ENCODE measurements at places on chromosomes 7 and 10.

- no peak for DNase-seq
Observed at GRCh38 chr10:77127243-77127642, 510.4 kb downstream of the KCNMA1 start.

DNA sequence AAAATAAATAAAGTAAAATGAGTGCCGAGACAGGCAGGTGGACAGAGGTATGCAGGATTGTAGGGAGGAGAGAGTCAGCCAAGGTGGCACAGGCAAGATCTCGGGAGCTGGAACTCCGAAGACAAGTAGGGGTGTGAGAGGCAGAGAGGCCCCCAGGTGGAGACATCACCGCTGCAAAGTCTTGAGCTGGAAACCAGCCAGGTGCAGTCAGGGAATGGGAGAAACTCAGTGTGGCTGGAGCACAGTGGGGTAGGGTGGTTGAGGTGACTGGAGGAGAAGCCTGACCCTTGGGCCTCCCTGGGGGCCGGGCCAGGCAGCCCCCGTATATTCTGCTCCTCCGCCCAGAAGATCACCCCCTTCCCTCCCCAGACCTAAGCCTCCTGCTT is 4.2 kb downstream of the EPHB4 start:
- no peak for DNase-seq

- DNase-seq = no peak
Observed at GRCh38 chr7:121071662-121072061, 83.2 kb downstream of the CPED1 start.

- no peak for DNase-seq
Observed at GRCh38 chr7:86477343-86477935, 166.3 kb upstream of the GRM3 start.

GRCh38 chr7:132777414-132777813 is 201.1 kb upstream of the PLXNA4 start:
- DNase-seq = no peak
